ENCODE measurements at places on chromosomes 5 and 9. TPM values are rescaled to one million over a fixed set of nuclear protein-coding genes. Genes with fewer than 3 reads are reported as not detected.

CCL27 gene
- total RNA-seq: not detected

TMEM8B gene
- total RNA-seq: 1.6 TPM

PCDHB4 gene
- not detected for total RNA-seq

PCDHA3 gene
- under 0.01 TPM for total RNA-seq

ENG gene
- 31.6 TPM for total RNA-seq

TXNDC8 gene
- total RNA-seq: not detected

MRPS30 gene
- total RNA-seq: 87.0 TPM

TEX48 gene
- total RNA-seq: not detected

OR1L6 gene
- total RNA-seq: not detected

ANKRD55 gene
- total RNA-seq: not detected

GMCL2 gene
- total RNA-seq: not detected

SAXO1 gene
- total RNA-seq: not detected

STPG3 gene
- total RNA-seq: not detected

PCDHB15 gene
- not detected for total RNA-seq

CDH12 gene
- not detected for total RNA-seq

SLC6A18 gene
- not detected for total RNA-seq

KLF9 gene
- total RNA-seq: 76.4 TPM

PCDHGA1 gene
- 0.59 TPM for total RNA-seq

RNF14 gene
- total RNA-seq: 45.2 TPM

FLT4 gene
- total RNA-seq: 0.20 TPM

ANKRD34B gene
- total RNA-seq: not detected

SLC46A2 gene
- not detected for total RNA-seq

NSD1 gene
- total RNA-seq: 47.9 TPM

NKD2 gene
- total RNA-seq: 0.20 TPM

BRIX1 gene
- total RNA-seq: 40.5 TPM

GRM6 gene
- total RNA-seq: not detected

TEK gene
- 0.73 TPM for total RNA-seq

TMC1 gene
- 0.37 TPM for total RNA-seq

ANKDD1B gene
- total RNA-seq: 0.37 TPM

CORO2A gene
- under 0.01 TPM for total RNA-seq

SAPCD2 gene
- 8.2 TPM for total RNA-seq

IRX2 gene
- 9.6 TPM for total RNA-seq

PAIP1 gene
- total RNA-seq: 58.8 TPM

FSTL4 gene
- total RNA-seq: not detected

TAF11L10 gene
- total RNA-seq: not detected

SPATA9 gene
- not detected for total RNA-seq

GPR151 gene
- total RNA-seq: not detected

CDH6 gene
- under 0.01 TPM for total RNA-seq

SPINK4 gene
- total RNA-seq: not detected

ALDH7A1 gene
- 28.3 TPM for total RNA-seq

PARP8 gene
- 11.9 TPM for total RNA-seq

HTR1A gene
- total RNA-seq: not detected

ECSCR gene
- 0.37 TPM for total RNA-seq

UBE2QL1 gene
- total RNA-seq: not detected

CCDC180 gene
- 1.8 TPM for total RNA-seq

DBH gene
- not detected for total RNA-seq

BTNL3 gene
- not detected for total RNA-seq

OBP2B gene
- not detected for total RNA-seq
